ENCODE measurements at places on chromosomes 2 and 18. TPM values are rescaled to one million over a fixed set of nuclear protein-coding genes. Genes with fewer than 3 reads are reported as not detected.

Gene CCL20
- not detected for total RNA-seq

DNA sequence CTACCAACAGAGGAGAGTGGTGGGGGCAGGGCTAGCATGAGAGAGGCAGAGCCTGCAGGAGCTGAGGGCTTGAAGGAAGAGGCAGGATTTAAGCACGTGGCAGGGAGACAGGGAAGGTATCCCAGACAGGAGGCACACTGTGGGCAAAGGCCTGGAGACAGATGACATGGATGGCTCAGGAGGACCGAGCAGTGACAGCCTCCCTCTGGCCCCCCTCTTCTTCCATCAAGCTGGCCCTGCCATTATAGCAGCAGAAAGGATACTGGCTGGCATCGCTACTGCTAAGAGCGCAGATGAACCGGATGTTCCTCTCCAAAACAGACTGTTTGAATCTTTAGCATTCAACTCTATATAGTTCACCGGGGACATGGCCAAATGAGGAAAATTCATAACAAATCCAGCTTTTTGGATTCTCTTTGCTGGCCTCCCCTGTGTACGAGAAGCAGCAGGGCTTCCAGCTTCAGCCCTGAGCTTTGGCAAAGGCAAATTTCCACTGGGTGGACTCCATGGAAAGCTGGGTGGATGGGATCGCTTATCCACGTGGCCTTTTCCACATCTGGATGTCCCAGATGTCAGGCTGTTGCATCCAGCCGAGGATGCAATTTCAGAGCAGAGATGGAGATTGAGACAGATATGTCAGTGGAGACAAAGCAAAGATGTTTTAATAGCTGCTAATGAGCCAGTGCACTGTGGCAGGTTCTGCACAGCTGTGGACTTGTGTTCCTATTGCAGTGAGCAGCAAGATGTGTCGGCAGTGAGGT is 36.2 kb downstream of the CAPN13 start:
- DNase-seq: no peak

DNA sequence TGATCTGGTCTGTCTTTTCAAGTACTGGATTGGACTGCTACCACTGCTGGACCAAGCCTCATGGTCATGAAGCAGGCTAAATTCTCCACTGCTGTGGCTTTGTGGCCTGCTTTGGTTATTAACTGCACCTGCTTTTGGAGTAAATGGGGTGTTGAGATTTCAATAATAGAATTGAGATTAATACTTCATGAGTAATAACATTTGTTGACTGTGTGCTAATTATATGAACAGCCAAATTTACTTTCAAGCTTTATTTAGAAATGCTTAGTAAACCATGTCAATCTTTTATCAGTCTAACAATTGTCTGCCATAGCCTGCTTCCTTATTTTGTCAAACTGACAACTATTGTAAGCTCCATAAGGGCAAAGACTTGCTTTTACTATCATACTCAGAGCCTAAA is 27.4 kb upstream of the MTIF2 start:
- DNase-seq: no peak

DNA sequence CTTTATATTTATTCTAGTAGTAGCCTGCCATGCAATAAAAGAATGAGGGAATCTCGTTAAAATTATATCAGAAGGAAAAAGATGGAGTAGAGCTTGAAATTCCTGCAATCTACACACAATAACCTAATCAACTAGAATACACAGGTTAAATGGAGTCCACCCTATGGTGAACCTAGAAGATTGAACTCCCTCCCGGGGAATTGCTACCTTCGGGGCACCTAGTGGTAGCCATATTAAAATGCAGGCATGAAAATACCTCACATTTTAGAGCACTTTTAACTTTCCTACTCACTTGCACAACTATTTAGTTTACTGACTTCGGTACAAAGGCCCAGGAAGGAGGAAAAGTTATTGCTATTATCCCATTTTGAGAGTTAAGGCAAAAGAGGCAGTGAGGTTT is 174.5 kb downstream of the SS18 start:
- no peak for DNase-seq

- no peak for DNase-seq
These were observed 208.1 kb downstream of the BABAM2 start for GRCh38 chr2:28098501-28099225.

Gene ZNF521
- 0.15 TPM for total RNA-seq

Gene PTPRN
- total RNA-seq: not detected

DNA sequence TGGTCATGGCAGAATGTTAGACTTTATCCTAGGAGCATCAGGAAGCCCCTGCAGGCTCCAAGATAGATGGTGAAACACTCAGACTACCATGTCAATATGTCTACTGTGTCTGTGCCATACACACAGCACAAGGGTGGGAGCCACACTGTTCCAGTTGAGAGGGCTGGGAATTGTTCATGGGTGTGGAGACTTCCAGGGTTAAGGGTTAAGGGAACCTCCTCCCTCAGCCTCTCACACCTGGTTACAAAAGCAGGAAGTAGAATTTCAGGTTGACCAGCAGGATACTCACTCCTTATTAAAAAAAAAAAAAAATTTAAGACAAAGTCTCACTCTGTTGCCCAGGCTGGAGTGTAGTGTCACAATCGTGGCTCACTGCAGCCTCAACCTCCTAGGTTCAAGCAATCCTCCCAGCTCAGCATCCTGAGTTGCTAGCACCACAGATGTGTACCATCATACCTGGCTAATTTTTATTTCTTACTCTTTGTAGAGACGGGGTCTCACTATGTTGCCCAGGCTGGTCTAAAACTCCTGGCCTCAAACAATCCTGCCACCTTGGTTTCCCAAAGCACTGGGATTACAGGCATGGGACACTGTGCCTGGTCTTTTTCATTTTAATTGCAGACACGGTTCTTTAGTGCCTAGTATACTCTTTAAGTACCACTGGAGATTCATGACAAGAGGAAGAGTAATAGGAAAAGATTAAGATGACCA is 26.0 kb downstream of the SULT1C2 start:
- no peak for DNase-seq

DNA sequence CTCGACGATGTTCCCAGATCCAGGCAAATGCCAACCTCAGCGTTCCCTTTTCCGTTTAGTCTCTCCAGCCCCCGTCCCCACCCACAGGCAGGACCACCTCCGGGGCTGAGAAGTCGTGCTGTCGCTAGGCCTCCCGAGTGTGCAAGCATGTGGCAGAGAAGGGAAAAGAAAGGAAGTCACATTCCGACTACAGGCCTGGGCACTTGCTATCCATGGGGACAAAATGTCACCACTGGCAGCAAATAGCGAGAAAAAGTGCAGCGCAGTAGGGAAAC is 420 bp downstream of the PIGN start:
- peak; percentile 13 for DNase-seq

GRCh38 chr2:223465793-223466192 is 136.4 kb downstream of the SCG2 start:
- DNase-seq: no peak

DNA sequence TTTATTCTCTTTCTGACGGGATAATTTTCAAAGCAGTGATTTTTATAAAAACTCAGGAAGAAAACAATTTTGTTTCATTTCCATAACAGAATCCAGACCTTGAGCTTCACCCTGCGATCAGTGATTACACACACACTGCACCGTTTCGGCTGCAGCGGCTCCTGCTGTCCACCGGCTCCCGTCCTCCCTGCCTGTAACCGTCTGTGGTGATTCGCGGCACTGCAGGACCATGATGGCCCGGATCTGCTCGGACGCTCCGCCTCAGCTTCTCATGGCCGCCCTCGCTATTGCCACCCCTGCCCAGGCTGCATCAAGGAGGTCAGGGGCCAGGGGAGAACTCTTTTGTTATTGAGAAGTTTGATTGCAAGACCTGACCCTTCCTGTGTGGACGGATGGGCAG is 246.1 kb downstream of the TWIST2 start:
- DNase-seq: no peak

Gene PHOSPHO2
- total RNA-seq: 6.2 TPM

DNA sequence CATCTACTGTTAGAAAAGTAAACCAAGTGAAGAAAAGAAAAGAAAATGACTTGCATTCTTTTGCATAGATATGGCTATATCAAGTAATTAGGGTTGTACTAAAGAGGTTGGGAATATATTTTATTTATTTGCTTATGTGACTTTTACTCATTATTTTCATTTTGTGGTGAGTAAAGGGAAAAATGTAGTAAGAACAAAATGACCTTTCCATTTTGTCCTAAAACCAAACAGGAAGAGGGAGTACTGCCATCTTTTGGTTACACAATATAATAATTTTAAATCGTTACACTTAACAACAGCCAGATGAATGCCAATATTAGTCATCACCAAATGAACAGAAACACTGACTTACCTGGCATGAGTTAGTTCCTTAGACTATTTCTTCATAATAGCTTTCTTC is 47.3 kb upstream of the NDUFV2 start:
- peak; percentile 22 for DNase-seq

- DNase-seq: no peak
These were observed 60.9 kb upstream of the CYRIA start for GRCh38 chr2:16726577-16726976.

- no peak for DNase-seq
These were observed 35.5 kb upstream of the TMEM200C start for GRCh38 chr18:5930789-5931188.

Gene CREG2
- 0.21 TPM for total RNA-seq

GRCh38 chr2:84636080-84636971 is 120.0 kb downstream of the DNAH6 start:
- DNase-seq: no peak

Gene TNFRSF11A
- total RNA-seq: 14.1 TPM

Gene MC4R
- total RNA-seq: not detected

GRCh38 chr18:25399554-25399953 is 47.6 kb upstream of the ZNF521 start:
- DNase-seq: no peak

Gene CPO
- total RNA-seq: not detected

Gene WNT10A
- total RNA-seq: 9.2 TPM

DNA sequence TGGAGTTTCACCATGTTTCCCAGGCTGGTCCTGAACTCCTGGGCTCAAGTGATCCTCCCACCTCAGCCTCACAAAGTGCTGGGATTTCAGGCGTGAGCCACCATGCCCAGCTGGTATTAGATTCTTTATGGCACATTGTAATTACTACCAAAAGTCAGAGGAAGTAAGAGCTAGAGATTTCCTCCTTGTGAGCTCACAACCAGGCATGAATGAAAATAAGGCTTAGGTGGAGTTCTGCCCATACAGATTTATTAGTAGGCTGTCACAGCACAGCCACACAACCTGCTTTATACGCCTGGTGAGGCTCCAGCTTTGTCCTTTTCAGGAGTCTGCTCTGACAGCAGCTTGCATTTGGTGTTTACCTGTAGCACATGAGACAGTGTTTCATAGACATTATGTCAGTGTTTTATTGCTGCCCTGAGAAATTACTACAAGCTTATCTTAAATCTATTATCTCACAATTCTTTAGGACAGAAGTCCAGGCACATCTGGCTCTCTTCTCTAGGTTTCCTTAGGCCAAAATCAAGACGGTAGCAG is 156.6 kb downstream of the TANC1 start:
- no peak for DNase-seq

Gene ASXL3
- 0.74 TPM for total RNA-seq

GRCh38 chr2:5319493-5319892 is 372.7 kb upstream of the SOX11 start:
- no peak for DNase-seq

Gene FOXD4L1
- not detected for total RNA-seq

GRCh38 chr2:137888845-137889244 is 75.4 kb upstream of the HNMT start:
- DNase-seq: no peak

GRCh38 chr2:144224472-144224871 is 295.4 kb downstream of the ZEB2 start:
- no peak for DNase-seq

Gene CACNB4
- 1.7 TPM for total RNA-seq
